Daoy (cell line): ENCODE measurements at places on chromosomes 7 and 10.
A peak's percentile ranks its signal among the peaks of the same experiment; 100 is the strongest.

DNA sequence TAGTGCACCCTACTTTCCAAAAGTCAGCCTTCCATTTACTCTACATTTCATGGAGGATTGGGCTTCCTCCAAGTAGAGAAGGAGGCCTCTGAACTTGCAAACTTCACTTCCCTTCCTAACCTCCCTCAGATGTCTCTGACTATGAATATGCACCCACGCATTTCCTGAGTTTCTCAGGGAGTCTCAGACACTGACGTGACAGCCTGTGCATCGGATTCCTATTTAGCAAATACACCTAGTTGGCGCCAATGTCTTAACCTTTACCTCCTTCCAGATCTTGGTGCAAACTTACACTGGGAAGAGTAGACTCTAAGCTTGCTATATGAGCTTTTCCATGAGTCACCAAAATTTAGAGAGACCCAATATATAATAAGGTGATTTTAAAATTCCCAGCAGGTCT is 920.1 kb upstream of the AUTS2 start:
- no peak for DNase-seq

GRCh38 chr7:134461916-134462315 is 3.0 kb upstream of the AKR1B1 start:
- DNase-seq: no peak

- no peak for DNase-seq
These were observed 728.8 kb downstream of the TYW1 start for GRCh38 chr7:67725423-67725822.

GRCh38 chr10:51010977-51011376 is 63.3 kb upstream of the PRKG1 start:
- peak; percentile 22 for DNase-seq

DNA sequence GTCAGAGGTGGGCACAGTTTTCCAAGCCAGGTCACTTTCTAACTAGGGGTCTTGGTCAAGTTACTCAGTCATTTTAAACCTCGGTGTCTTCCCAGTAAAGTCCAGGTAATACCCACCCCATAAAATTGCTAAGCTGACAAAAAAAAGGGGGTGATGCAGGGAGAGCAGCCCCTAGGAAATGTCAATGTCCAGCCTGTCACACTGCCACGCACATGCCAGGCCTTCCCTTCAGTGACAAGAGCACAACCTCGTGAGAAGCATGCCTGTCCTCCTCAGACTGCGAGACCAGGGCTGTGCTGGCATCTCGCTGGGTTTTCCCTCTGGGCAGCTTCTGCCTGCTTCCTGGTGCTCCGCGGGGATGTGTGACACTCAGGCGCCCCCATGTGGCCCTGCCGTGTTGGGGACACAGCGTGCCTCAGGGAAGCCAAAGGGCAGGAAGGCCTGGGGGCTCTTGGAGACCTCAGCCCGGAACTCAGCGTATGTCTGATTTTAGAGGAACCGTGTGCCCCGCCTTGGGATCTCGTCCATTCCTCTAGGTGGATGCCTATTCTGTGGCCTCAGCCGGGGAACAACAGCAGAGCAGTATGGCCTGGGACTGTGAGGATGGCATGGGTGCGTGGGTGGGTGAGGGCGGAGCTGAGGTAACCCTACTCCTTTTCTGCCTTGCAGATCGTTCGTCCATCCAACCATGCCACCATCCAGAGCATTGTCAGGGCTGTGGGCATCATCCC is 10.2 kb upstream of the GDF2 start:
- DNase-seq: peak; percentile 81

DNA sequence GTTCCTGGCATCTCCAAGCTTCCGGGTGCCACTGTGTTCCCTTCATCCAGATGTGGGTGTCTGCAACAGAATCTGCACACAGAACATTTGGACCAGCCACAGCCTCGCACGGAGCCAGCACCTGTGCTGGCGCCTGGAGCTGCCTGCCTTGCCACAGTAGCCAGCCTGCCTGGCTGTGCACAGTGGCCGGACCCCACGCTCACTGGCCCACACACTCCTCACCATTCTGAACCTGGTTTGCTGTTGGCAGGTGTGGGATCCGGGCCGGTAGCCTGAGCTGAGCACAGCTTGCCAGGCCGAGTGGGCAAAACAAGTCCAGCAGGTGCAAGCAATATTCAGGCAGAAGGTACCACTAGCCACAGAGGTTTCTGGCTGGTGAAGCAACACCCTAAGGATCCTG is 7.6 kb upstream of the KLHL7 start:
- DNase-seq: no peak

GRCh38 chr7:101185258-101185839 is 5.3 kb upstream of the NAT16 start:
- peak; percentile 54 for DNase-seq

GRCh38 chr7:49800031-49800430 is 26.6 kb downstream of the VWC2 start:
- DNase-seq: no peak

- peak; percentile 95 for DNase-seq
These were observed 8.0 kb upstream of the HSPB1 start for GRCh38 chr7:76294344-76295024.

GRCh38 chr10:125038637-125039036 is 96.7 kb downstream of the ZRANB1 start:
- DNase-seq: no peak

GRCh38 chr10:100076750-100077149 is 4.9 kb downstream of the CPN1 start:
- no peak for DNase-seq

DNA sequence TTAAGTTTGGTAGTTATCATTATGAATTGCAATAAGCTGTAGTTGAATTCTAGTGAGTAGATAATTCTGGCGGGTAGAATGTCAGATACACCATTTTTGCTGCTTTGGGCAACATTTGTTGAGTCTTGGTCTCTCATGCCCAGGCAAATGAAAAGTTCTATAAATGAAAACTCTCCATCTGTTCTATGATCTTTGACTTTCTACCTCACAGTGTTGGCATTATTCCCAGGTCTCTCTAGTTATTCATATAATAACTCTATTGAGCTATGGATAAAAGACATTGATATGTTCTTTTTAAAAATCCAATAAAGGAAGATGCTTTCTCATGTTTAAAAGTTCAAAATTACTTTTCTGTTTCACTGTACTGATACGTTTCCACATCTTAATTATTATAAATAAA is 415.3 kb upstream of the SEMA3D start:
- DNase-seq: no peak

DNA sequence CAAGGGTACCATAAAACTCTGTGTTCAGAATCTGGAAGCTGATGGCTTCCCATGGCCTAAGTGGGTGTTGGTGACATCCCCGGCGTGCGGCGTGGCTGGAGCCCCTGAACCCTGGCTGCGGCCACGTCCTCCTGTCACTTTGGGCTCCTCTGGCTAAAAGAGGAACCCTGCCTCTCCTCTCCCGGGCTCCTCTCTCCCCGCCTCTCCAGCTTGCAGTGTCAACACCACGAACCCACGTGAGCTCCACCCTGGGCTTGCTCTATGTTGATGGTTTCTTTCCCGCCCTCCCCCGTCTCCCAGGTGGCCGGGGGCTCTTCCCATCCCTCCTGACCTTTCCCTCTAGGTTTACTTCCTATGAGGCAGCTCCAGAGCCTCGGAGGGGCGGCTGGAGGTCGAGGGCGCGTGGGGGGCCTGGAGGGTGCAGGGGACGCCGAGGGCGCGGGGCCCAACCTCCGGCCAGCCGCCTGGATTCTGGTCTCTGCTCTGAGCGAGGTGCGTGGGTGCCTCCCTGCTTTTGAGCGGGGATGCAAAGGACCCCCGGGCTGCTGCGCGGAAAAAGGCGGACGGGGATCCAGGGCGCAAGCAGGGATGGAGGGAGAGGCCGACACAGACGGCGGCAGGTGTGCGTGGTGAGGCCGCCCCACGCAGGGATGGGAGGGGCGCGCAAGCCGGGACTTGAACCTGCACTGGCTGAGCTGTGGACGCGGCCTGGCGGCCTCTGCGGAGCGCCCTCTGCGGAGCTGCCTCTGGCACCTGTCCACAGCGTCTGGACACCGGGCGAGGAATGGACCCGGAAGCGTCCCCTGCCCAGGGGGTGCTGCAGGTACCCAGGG is 115.5 kb upstream of the DIP2C start:
- DNase-seq: no peak

DNA sequence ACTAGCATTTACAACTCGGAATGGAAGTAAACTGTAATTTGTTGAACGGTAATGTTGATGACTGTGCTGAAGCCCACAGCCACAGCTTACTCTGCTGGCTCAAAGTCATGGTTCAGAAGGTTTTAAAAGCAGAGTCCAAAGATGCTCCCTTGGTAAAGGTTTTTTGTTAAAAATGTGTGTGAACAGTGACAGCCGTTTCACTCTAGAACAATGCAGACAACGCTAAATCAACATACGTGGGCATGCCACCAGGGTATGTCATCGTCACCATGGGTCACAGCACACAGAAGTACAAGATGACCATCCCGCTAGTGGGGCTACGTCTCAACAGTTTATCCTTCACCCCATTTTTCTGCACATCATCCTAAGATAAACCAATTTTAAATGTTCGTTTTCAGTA is 106.5 kb upstream of the LANCL2 start:
- DNase-seq: no peak

GRCh38 chr10:112282086-112282485 is 1.1 kb upstream of the TECTB start:
- no peak for DNase-seq

- peak; percentile 87 for DNase-seq
These were observed 11.2 kb upstream of the PRDX3 start for GRCh38 chr10:119189811-119190282.

GRCh38 chr7:75691793-75692543 is 46.8 kb downstream of the HIP1 start:
- DNase-seq: no peak

DNA sequence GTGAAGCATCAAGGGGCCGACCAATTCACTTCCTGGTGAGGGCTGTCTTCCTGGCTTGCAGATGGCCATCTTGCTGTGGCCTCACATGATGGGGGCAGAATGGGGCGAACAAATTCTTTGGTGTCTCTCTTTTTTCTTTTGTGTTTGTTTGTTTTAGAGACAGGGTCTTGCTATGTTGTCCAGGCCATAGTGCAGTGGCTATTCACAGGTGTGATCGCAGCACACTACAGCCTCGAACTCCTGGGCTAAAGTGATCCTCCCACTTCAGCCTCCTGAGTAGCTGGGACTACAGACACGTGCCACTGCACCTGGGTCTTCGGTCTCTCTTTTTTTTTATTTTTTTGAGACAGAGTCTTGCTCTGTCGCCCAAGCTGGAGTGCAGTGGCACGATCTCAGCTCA is 20.1 kb downstream of the NOLC1 start:
- no peak for DNase-seq

GRCh38 chr7:81846398-81846797 is 76.6 kb upstream of the HGF start:
- peak; percentile 23 for DNase-seq

- peak; percentile 33 for DNase-seq
These were observed 628 bp downstream of the PARP12 start for GRCh38 chr7:140062118-140062527.

GRCh38 chr7:102117743-102118142 is 168.9 kb upstream of the SH2B2 start:
- DNase-seq: peak; percentile 61

DNA sequence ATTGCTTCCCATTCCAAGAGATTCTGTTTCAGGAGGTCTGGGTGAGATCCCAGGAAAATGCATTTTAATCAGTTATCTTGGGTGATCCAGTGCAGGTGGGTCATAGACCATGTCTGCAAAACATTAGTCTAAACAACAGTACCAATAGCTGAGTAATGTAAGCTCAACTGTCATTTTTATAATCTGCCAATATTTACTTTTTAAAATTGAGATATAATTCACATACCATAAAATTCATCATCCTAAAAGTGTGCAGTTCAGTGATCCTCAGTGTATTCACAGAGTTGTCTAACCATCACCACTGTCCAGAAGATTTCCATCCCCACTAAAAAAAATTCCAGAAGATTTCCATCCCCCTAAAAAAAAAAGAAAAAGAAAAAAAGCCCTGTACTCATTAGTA is 51.0 kb downstream of the FAM204A start:
- DNase-seq: no peak

DNA sequence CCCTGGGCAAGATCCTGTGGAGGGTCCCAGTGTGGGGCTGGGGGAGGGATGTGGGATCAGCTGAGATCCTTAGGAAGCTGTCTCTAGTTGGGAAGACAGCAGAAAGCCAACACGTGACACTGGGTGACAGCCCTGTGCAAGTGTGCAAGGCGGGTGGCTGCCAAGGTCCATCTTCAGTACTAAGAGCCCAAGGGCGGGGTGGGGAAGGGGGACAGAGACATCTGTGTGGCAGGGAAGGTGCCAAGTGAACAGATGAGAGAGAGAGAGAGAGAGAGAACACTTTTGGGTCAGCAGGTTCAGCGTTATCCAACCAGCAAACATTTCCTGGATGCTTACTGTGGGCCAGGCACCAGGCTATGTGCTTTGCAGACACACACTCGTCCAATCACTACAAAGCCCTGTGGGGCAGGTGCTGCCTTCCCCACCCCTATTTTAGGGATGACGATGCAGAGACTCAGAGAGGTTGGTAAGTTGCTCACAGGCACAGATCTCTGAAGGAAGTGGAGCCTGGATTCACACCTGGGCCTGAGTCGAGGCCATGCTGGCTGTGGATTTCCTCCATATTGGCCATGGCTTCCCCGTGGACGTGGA is 135.7 kb downstream of the GRK5 start:
- DNase-seq: no peak

DNA sequence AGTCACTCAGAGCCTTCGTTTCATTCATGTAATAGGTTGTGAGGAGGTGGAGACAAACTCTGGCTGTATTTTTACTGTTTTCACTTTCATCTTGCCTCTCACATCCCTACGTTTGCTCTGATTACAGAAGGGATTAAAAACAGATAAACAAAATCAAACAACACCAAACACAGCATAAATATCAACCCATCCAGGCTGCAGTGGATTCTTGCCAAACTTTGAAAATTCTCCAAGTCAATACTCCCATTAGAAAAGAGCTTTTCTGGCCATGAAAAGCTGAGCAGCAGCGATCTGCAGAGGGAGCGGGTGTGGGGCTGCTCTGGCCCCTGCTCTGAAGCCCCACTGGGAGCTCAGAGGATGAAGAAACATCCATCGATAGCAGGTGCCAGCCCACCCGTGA is 283.2 kb downstream of the WDR37 start:
- no peak for DNase-seq

- peak; percentile 39 for DNase-seq
These were observed 259.6 kb upstream of the PPP2R2D start for GRCh38 chr10:131641231-131641630.

DNA sequence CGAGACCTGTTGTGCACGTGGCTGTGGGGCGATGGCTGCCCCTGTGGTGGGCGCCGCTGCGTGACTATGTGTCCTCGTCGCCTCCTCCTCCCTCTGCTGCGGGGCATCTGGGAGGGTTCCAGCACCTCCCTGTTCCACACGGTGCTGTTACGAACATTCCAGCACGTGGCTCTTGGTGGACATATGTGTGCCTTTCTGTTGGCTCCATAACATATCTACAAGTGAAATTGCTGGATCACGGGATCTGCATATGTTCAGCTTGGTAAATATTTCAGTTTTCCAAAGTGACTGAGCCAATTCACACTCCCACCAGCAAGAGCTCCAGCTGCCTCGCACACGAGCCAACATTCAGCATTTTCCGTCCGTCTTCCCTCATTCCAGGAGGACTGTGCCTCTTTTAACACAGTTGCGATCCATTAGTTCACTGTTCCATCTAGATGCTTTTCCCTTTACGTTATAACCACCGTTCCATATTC is 25.1 kb downstream of the SNX8 start:
- DNase-seq: no peak
